ENCODE measurements at places on chromosomes 2 and 18.

DNA sequence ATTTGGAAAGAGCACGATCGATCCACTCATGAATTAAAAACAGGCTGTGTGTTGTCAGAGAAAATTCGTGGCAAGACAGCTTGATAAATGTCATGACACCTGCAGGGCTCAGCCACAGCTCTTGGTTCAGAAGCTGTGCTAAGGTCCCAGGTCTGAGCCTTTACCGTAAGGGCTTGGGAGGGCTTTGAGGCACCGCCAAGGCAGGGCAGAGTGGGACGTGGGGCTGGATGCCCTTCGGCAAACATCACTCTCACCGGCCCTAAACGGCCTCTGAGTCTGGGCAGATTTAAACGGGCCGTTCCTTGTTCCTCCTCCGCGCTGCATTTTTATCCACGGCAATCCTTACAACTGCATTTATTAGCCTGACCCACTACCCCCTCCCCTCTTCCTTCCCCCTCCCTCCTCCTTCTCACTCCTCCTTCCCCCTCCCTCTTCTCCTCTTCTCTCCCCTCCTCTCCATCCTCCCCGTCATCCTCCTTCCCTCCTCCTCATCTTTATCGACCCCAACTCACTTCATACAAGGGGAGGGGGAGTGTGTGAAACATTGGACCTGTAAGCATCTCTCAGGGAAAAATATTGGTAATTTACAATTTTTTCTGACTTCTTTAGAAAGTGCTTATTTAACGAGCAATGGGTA, 33.9 kb downstream of the MBP start:
- DNase-seq, result no peak

DNA sequence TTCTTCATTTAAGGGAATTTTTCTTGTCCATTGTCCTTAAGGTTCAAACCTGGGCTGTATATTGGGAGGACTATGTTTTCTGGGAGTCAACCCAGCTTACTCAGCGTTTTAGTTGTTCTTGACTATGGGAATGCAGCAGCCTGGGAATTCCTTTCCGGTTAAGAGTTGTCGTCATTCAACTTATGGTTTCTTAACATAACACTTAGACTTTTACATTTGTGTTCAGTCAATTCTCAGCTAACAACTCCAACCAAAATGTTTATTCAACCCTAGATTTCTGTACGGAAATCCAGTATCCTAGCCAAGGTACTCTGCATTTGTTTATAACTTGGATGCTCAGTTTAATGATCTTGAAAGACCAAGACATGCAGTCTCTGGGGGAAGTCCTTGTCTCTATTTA, 960.9 kb downstream of the CBLN2 start:
- no peak for DNase-seq

DNA sequence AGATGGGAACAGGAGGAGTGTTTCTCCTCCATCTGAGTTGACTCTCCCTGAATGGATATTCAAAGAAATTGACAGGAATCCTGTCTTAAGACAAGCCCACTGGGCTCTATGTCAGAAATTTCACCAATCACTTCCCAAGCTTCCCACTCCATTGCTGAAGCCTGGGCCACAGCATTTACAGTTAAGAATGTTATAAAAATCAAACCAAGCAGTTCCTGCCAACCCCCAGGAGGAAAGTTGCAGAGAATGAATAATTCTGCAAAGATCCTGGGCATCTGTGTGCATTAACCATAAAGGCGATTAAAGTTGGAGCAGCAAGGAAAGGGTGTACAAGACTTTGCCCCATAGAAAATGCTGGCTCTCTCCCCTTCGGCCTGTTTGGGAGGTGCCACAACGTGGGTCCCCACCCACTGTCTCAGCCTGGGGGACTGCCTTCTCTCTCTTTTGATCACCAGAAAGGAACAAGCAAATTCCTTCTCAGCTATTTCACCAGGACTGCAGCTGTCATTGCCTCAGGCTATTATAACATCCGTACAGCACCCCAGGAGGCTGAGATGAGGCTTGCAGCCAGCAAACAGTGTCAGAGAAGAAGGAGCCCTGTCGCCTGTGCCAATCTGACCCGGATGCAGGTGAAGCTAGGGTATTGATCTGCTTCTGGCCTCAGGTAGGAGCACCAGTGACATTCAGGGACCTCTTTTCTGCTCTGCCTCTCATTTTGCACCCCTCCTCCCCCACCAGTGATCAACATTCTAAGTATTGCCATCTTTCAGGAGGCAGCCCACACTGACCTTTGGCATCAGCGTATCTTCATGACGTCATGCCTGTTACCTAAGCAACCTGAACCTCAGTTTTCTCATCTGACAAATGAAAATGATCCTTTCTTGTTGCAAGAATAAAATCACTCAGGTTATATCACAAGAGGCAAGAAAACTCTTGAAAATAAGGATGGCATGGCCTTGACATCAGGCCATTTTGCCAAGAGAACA, 219.0 kb downstream of the SH3BP4 start:
- no peak for DNase-seq

- no peak for DNase-seq
Observed at GRCh38 chr2:47006374-47007222, 91.0 kb upstream of the MCFD2 start.

GRCh38 chr2:100786985-100787384, 33.0 kb upstream of the NPAS2 start:
- DNase-seq, result no peak

DNA sequence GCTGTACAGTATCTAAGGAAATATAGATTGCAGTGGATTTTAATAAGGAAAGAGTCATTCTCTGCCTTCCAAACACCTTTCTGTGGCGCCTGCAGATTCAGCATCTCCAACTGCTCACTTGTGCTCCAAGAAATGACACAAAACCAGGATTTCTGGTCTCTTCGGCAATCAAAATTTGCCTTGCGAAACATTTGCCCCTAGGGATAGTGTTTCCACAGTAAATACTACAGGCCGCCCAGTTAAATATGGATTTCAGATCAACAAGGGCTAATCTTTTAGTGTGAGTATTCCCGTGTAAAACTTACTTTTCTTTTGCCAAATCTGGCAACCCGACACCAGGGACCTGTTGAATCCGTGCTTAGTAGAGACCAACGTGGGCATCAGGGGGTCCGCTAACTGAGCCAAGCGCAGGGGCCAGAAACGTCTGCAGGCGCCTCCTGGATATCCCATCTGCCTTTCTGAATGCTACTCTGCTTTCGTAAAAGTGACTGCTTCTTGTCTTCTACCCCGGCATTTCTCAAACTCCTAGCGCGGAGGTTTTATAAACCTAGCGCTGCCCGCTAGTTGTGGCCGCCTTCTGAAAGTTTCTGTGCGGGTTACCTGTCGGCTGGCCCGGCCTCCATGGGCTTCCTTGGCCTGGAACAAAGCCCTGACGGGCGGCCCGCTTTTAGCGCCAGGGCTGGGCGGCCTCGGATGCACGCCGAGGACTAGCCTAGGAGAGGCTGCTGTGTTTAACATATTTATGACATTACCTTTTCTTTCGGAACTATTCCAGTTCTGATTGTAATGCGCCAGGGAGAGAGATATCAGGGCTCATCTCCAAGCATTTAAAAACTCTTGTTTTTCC, 2.5 kb downstream of the CYP1B1 start:
- no peak for DNase-seq

- DNase-seq, result no peak
Observed at GRCh38 chr2:121736140-121736461, 574 bp downstream of the NIFK start.
